Ascending aorta (tissue), 2 donors: ENCODE measurements at places on chromosomes 16 and 17.

DNA sequence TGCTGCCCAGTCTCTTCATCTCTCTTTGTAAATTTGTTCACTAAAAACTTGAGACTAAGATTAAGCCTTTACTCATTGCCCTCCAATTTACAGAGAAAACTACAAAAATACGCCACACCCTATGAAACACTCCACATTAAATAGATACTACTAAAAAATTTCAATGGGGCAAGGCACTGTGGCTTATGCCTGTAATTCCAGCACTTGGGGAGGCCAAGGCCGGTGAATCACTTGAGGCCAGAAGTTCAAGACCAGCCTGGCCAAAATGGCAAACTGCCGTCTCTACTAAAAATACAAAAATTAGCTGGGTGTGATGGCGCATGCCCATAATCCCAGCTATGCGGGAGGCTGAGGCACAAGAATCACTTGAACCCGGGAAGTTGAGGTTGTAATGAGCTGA, 3.8 kb downstream of the UBE2O start:
- no peak overlapping the region for H3K27ac ChIP-seq
- H3K36me3 ChIP-seq, result no peaks in the 10 kb centered on the region
- no peak for DNase-seq
- H3K27me3 ChIP-seq, result no peaks in the 10 kb centered on the region

- peaks cover 20% of the 10 kb centered on the region for H3K4me1 ChIP-seq
- H3K4me3 ChIP-seq, result peak overlapping the region; percentile 60
- peak; percentile 86 for DNase-seq
- peaks cover 32% of the 10 kb centered on the region for H3K36me3 ChIP-seq
- no peaks in the 10 kb centered on the region for H3K27me3 ChIP-seq
Observed at GRCh38 chr17:19384723-19385391, 2.1 kb downstream of the MFAP4 start.

DNA sequence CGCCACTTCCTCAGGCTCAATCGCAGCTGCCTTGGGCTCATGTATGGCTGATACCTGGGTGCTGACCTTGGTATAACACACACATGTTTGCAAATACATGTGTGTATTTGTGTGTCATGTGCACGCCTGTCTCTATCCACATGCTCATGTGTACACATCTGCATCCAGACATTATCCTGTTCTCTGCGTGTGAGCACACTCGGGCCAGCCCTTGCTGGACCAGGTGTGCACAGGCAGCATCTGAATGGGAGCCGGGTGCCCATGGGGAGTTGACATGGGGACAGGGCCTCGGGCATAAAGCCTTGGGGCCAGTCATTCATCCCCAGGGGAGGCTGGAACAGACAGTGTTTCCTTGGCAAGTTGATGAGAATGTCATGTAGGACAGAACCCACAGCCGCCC, 29.1 kb upstream of the CRHR1 start:
- H3K27ac ChIP-seq, result no peak overlapping the region
- H3K27me3 ChIP-seq, result no peaks in the 10 kb centered on the region
- no peak for DNase-seq

DNA sequence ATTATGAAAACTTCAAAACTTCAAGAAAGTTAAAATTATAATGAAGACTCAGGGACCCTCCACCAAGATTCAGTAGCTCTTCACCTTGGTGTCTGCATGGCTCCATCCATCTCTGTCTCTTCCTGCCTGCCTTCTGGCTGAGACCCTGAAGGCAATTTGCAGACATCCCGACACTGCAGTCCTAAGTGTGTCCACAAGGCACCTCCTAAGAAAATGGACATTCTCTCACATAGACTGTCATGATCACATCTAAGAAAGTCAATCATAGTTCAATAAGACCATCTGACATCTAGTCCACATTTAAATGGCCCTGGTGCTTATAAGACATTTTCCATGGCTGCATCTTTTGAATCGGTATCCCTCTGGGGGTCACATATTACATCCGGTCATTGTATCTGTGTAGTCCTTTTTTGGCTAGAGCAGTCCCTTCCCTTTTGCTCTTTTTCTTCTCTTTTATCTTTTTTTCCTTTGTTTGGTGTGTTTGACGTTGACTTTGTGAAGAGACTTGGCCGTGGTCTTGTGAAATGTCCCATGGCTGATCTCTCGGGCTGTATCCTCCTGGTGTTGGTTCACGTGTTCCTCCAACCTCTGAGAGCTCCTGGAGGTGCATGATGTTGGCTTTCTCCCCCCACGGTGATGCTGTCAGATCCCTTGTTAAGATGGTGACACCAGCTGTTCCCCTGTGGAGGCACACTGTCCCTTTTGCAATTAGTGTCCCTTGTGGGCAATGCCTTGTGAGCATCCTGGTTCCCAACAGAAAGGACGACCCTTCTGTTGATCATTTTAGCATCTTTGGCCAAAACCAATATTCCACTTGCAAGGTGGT, 5.0 kb upstream of the TNFRSF13B start:
- H3K4me3 ChIP-seq, result no peak overlapping the region
- no peaks in the 10 kb centered on the region for H3K36me3 ChIP-seq
- no peaks in the 10 kb centered on the region for H3K4me1 ChIP-seq
- H3K27me3 ChIP-seq, result no peaks in the 10 kb centered on the region

DNA sequence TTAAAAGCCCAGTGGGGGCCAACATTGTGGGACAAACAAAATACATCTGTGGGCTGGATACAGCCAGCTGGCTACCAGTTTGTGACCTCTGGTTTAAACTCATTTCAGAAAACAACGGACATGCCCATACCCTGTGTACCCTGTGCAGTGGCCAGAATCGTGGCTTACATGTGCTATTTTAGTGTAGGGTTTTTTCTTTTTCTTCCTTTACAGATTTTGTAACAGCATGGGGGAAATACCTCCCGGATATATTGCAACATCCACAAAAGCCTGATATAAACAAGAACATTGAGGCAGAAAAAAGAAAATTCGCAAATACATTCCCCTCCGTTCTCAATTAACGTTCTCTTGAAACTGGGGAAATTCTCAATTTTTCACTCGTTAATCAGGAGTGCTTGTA, 7.3 kb downstream of the HS3ST4 start:
- H3K27ac ChIP-seq, result no peak overlapping the region
- H3K36me3 ChIP-seq, result no peaks in the 10 kb centered on the region
- DNase-seq, result no peak
- H3K4me1 ChIP-seq, result no peaks in the 10 kb centered on the region
- no peaks in the 10 kb centered on the region for H3K27me3 ChIP-seq

GRCh38 chr16:80691111-80691741, 113.2 kb downstream of the CDYL2 start:
- DNase-seq, result no peak
- no peaks in the 10 kb centered on the region for H3K36me3 ChIP-seq
- no peaks in the 10 kb centered on the region for H3K4me1 ChIP-seq
- no peak overlapping the region for H3K27ac ChIP-seq
